GM23248 (cell line): ENCODE measurements at places on chromosomes 11 and 22. TPM values are rescaled to one million over a fixed set of nuclear protein-coding genes. Genes with fewer than 3 reads are reported as not detected.

Gene TREH
- total RNA-seq, result not detected in 2 replicates

Gene CBLIF
- total RNA-seq, result not detected in 2 replicates

DNA sequence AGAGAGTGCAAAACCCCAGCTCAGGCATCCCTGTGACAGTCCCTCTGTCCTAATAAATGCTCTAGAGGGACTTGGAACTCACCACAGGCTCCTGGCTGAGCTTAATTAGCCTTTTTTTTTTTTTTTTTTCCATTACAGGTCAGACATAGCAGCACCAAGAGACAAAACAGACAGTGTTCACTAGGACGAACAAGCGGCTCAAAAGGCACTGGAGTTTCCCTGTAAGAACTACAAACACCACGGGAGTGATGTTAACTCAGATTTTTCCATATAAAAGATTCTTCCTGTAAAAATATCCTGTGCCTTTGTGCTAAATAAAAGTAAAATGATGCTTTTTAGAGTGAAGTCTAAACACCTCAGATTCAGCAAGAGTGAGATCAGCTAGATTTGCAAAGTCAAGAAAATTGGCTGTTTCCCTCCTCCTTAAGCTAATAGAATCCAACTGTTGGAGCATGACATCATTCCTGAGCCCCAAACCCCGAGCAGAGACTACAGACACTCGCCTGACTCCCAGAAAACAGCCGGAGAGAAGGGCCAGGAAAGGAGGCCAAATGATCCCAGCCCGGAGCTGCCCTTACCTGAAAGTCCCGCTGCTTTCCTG, 101.0 kb upstream of the AKIP1 start:
- peak overlapping the region; percentile 72 for H3K4me3 ChIP-seq
- H3K4me1 ChIP-seq, result peaks cover 68% of the 10 kb centered on the region
- H3K27ac ChIP-seq, result peak overlapping the region; percentile 84
- H3K27me3 ChIP-seq, result no peaks in the 10 kb centered on the region

Gene EHF
- not detected in 2 replicates for total RNA-seq

Gene MUC2
- not detected in 2 replicates for total RNA-seq

DNA sequence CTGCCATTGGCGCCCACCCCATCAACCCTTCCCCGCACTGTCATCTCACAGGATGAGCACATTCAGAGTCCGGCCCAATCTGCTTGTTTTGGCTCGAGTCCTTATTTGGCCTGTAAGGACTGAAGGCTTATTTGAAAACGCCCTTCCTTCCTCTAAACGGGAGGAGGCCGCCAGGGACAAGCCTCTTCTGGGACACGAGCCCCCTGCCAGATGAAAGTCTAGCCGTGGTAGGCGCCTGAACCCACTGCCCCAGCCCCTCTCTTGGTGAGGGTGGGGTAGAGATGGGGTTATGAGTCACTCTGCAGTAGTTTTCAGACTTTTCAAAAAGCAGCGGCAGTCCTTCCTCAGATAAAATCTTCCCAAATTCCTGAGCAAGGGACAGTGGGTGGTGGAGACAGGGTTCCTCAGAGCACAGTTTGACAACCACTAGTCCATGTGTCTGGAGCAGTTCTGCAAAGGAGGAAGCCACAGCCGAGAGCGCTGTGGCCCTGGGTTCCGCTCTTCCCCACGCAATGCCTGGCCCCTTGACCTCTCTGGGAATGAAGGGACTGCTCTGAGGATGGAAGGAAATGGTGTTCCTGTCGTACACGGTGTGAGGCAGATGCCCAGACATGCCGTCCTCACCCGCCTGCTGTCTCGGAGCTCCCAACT, 57.0 kb downstream of the MYH9 start:
- DNase-seq, result peak; percentile 67
- H3K27me3 ChIP-seq, result no peaks in the 10 kb centered on the region
- H3K27ac ChIP-seq, result peak overlapping the region; percentile 93
- peaks cover 56% of the 10 kb centered on the region for H3K4me1 ChIP-seq

Gene CRY2
- 10.3 and 10.7 TPM in 2 replicates for total RNA-seq

DNA sequence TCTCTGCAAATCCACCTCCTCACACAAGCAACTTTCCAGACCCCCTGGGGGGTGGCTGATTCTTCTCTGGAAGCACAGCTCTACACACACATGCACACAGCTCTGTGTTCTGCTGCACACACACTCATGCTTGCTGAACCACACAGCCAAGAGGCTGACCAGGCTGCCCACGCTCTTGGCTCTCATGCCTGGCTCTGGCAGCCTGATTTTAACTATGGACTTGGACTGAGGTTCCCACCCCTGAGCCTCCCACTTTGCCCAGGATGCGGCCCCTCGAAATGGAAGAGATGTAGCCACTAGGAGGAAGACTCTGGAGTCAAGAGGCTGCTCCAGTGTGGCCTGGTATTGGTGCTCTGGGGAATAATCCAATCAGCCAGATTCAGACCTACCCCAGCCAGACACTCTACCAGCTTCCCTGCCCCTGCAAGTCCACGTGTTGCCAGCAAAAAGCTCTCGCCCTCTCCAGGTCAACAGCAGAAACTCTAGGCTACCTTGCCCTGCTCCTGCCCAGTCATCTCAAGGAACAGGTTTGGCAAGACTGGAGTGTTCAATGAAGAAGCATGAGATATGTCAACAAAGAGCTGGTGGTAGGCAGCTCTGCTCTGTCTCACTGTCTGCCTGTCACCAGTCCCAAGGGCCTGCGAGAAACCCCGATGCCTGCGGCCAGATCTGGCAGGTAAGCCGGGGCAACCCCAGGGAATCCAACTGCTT, 8.8 kb upstream of the CASTOR1 start:
- peaks cover 7% of the 10 kb centered on the region; the same call in 1 of the 2 replicates for H3K36me3 ChIP-seq
- H3K4me3 ChIP-seq, result no peak overlapping the region
- H3K4me1 ChIP-seq, result peaks cover 13% of the 10 kb centered on the region

Gene MACROD1
- total RNA-seq, result 21.0 and 403 TPM in 2 replicates

DNA sequence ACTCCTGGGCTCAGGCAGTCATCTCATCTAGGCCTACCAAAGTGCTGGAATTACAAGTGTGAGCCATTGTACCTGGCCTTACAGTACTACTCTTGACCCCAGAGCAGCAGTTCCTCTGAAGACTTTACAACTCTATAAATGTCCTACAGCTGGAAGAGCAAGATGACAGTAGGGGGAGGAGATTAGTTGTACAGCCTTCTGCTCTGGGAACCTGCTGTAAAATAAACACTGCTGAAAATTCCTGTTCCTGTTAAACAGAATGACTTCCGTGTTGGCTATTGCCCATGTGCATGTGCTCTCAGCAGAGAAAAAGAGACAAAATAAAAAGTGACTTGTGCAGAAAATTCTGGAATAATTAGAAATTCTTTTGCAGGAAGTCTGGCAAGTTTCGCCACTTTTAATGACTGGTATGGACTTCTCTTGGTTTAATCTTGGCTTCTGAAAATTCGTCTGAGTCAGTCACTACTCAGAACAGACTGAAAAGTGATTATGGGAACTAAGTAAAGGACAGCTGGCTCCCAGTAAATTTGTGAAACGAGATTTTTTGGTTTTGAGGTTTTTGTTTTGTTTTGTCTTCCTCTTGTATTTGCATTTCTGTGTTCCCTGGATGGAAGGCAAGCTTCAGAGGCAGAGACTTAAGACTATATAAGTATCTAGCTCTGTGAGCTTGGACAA, 955.7 kb downstream of the DLG2 start:
- H3K27ac ChIP-seq, result no peak overlapping the region
- DNase-seq, result no peak
- H3K4me3 ChIP-seq, result no peak overlapping the region
- H3K27me3 ChIP-seq, result no peaks in the 10 kb centered on the region
- no peaks in the 10 kb centered on the region for H3K4me1 ChIP-seq

- peaks cover 14% of the 10 kb centered on the region for H3K4me1 ChIP-seq
- no peak for DNase-seq
- no peak overlapping the region for H3K27ac ChIP-seq
- H3K4me3 ChIP-seq, result no peak overlapping the region
- no peaks in the 10 kb centered on the region; the same call in 1 of the 2 replicates for H3K36me3 ChIP-seq
- no peaks in the 10 kb centered on the region for H3K27me3 ChIP-seq
Measured at GRCh38 chr11:72705442-72706365, 31.5 kb upstream of the PDE2A start.

GRCh38 chr22:50531962-50532674, 2.3 kb upstream of the TYMP start:
- peak overlapping the region; percentile 55 for H3K27ac ChIP-seq
- DNase-seq, result peak; percentile 88
- H3K4me1 ChIP-seq, result no peaks in the 10 kb centered on the region
- H3K27me3 ChIP-seq, result no peaks in the 10 kb centered on the region
- no peaks in the 10 kb centered on the region for H3K36me3 ChIP-seq

DNA sequence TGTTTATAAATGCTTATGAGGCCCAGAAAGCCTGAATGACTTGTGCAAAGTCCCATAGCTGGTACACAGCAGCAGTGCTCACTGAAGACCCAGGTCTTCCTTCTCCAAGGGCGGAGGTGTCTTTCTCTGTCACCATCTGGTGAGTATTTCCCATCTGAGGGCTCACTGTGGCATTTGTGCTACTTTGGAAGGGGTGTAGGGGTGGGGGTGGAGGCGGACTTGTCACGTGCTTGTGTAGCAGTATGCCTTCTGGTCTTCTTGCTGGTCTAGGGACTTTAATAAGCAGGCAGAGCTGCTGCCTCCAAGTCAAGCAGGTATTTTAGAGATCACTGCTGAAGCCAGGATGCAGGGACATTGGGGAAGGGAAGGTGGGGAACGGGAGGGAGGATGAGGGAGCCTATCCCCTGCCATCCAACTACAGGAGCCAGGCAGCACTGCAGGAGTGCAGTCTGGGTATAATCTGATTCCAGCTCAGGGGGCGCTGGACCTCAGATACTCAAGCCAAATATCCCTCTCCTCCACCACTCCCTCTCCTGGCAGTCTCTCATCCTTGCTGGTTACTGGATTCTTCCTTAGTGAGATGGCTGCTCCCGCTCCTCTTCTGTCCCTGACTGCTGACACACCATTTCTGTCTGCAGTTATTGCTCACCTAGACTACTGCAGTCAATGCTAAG, 3.4 kb downstream of the ABCC8 start:
- H3K36me3 ChIP-seq, result no peaks in the 10 kb centered on the region
- no peak overlapping the region for H3K27ac ChIP-seq
- H3K4me3 ChIP-seq, result no peak overlapping the region
- peak; percentile 5 for DNase-seq
- no peaks in the 10 kb centered on the region for H3K4me1 ChIP-seq

Gene TMEM86A
- under 0.01 and 0.32 TPM in 2 replicates for total RNA-seq

DNA sequence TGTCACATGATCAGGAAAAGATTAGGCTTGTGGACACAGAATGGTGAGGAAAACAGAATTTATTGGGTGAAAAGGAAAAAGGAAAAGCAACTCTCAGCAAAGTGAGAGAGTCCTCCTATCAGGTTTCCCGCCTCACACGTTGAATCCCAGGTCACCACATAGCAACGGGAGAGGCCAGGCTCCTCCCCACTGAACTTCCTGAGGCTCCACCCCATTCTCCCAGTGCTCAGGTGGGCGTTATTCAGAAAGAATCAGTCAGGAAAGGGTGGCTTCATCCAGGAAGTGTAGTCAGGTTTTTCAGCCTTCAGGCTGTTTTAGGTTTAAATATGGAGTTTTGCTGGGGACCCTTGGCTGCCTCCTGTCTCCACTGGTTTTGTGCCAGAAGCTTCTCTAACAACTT, 66.9 kb downstream of the SPON1 start:
- H3K36me3 ChIP-seq, result no peaks in the 10 kb centered on the region
- H3K4me1 ChIP-seq, result peaks cover 12% of the 10 kb centered on the region
- DNase-seq, result no peak
- no peak overlapping the region for H3K27ac ChIP-seq

- peaks cover 48% of the 10 kb centered on the region for H3K36me3 ChIP-seq
- DNase-seq, result no peak
- no peaks in the 10 kb centered on the region for H3K4me1 ChIP-seq
- H3K27ac ChIP-seq, result no peak overlapping the region
- no peaks in the 10 kb centered on the region for H3K27me3 ChIP-seq
Measured at GRCh38 chr11:77695417-77695816, 57.8 kb upstream of the CLNS1A start.

DNA sequence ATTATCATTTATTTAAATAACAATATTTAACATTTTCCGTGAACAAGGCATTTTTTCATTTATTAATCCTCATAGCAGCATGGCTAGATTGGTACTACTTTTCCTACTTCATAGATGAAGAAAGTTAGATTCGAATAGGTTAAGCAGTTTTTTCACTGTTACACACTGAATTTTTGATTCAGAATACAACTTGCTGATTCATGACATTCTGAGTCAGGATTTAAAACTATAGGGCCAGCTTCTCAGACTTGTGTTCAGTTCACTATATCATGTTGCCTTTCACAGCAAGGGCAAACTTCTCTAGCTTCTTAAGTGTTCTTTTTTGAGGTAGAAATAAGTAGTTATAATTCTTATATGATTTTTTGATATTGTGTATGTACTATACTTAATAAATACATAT, 31.5 kb downstream of the CYP2R1 start:
- no peak overlapping the region for H3K4me3 ChIP-seq
- H3K27ac ChIP-seq, result no peak overlapping the region
- DNase-seq, result no peak

GRCh38 chr11:444396-445144, 2.8 kb upstream of the ANO9 start:
- peak overlapping the region; percentile 60 for H3K4me3 ChIP-seq
- peak; percentile 77 for DNase-seq
- 0 out of 2 replicates have a peak overlapping the region, but pooled peaks have one; percentile 27 for H3K27ac ChIP-seq

DNA sequence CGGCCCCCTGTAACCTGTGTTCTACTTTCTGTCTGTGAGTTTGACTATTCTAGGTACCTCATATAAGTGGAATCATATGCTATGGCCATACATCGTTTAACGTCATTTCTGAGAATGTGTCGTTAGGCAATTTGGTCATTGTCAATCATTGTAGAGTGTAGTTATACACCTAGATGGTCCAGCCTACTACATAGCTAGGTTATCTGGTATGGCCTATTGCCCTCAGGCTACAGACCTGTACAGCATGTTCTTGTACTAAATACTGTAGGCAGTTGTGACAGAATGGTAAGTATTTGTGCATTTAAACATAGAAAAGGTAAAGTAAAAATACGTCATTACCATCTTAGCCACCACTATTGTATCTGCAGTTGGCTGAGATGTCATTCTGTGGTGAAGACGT, 35.2 kb downstream of the MYO7A start:
- no peak overlapping the region for H3K4me3 ChIP-seq
- no peaks in the 10 kb centered on the region for H3K36me3 ChIP-seq
- no peaks in the 10 kb centered on the region for H3K4me1 ChIP-seq

- no peaks in the 10 kb centered on the region for H3K4me1 ChIP-seq
- no peaks in the 10 kb centered on the region for H3K27me3 ChIP-seq
- DNase-seq, result peak; percentile 87
- no peak within 1 kb of the TSS for H3K27ac ChIP-seq
- H3K4me3 ChIP-seq, result peak within 1 kb of the TSS; percentile 49
- H3K36me3 ChIP-seq, result no peaks in the 10 kb centered on the region
Measured at GRCh38 chr11:64844330-64845128, at the start of gene CDC42BPG. CDC42BPG (minus strand) TSS chr11:64844653; CDS start chr11:64844569, 84 bp downstream.
